COR-L47 (cell line): ENCODE measurements at places on chromosomes 7 and 10.

- DNase-seq = no peak
These were observed 467.2 kb upstream of the NRP1 start for GRCh38 chr10:33801705-33802104.

GRCh38 chr10:90959826-90960225 lies 38.9 kb upstream of the ANKRD1 start:
- no peak for DNase-seq

DNA sequence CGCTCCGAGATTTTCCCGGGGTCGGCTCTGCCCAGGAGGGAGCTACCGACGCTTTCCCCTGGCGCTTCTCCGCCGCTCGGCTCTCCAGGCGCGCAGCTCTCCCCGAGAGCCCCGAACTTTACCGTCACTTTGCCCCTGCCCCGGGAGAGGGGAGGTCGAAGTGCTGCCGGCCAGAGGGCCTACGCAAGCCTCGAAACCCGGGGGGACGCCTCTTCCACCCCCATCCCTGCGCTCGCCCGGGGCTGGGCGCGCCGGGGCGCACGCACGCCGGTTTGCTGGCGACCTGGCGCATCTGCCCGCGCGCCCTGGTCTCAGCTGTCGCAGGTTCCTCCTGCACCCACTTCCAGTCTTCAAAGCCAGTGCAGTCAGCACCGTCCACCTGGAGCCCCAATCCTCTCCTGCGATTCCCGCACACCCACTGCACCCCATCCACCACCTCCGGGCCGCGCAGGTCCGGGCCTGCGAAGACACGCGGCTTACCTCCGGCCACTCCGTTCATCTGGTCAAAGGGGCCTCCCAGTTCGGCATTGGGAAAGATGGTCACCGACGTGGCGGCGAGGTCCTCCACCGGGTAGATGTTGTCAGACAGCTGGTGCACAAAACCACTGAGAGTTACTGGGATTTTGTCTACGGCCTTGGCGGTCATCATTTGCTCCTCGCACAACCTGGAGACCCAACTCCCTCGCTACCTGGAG lies 638 bp downstream of the EGR2 start:
- peak; percentile 16 for DNase-seq

- no peak for DNase-seq
These were observed 118.5 kb downstream of the RAB18 start for GRCh38 chr10:27622596-27622995.

GRCh38 chr10:86068231-86069054 lies 298.2 kb downstream of the GRID1 start:
- DNase-seq = no peak

GRCh38 chr7:106463851-106464611 lies 179.2 kb upstream of the NAMPT start:
- DNase-seq = no peak

- DNase-seq = no peak
These were observed 12.5 kb downstream of the ASNS start for GRCh38 chr7:97859606-97860204.

DNA sequence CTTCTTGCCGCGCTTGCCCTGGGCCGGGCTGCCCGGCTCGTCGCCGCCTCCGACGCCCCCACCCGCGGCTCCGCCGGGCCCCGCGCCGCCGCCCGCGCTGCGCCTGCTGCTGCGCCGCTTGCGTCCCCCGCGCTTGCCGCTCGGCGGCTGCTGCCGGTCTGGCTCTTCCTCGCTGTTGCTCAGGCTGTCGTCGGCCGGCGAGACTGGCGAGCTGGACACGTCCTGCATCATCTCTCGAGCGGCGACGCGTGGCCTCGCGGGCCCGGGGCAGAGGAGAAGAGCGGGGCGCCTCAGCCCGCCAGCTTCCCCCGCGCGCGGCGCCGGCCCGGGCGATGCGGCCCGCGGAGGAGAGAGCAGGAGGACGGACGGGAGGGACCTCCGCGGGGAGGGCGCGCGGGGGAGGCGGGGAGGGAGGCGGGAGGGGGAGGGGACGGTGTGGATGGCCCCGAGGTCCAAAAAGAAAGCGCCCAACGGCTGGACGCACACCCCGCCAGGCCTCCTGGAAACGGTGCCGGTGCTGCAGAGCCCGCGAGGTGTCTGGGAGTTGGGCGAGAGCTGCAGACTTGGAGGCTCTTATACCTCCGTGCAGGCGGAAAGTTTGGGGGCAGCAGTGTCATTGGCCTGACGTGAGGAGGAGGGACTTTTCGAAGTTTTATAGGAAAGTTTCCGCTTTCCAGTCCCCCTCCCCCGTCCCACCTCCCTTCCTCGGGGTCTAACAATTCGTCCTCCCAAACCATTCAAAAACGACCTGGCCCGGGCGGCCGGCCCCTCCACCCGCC lies at the start of gene TWIST1:
TWIST1 (minus strand) TSS at position 546 of the 779 bp plus-strand sequence; CDS start at position 231, 315 bp downstream.
- peak; percentile 41 for DNase-seq

DNA sequence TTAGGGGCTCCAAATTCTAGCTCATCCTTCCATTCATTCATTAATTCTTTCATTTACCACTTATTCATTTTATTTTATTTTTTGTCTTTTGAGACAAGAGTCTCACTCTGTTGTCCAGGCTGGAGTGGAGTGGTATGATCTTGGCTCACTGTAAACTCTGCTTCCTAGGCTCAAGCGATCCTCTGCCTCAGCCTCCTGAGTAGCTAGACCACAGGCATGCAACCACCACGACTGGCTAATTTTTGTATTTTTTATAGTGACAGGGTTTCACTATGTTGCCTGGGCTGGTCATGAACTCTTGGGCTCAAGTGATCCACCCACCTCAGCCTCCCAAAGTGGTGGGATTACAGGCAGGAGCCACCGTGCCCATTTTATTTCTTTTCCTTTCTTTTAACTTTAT lies 31.6 kb downstream of the FGF8 start:
- DNase-seq = no peak

GRCh38 chr7:22210355-22210754 lies 146.6 kb downstream of the RAPGEF5 start:
- no peak for DNase-seq

DNA sequence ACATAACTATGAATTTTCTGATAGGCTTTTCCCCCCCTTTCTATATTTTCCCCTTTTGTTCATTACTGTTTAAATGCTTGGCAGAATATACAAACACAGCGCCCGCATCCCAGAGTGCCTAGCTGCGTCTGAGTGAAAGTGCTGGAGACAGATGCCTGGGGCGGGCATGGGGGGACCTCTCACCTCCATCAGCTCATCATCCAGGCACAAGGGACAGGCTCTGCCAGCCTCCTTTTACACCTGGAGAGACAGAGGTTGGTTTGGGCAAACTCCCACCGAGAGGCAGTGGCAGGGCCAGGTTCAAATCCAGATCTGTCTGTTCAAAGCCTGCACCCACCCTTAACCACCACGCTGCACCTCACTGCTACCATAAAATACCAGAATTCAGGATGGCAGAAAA lies 104.5 kb downstream of the FAM53B start:
- DNase-seq = no peak
